Spleen (tissue), 13 donors: ENCODE measurements at places on chromosomes 6 and 20.

DNA sequence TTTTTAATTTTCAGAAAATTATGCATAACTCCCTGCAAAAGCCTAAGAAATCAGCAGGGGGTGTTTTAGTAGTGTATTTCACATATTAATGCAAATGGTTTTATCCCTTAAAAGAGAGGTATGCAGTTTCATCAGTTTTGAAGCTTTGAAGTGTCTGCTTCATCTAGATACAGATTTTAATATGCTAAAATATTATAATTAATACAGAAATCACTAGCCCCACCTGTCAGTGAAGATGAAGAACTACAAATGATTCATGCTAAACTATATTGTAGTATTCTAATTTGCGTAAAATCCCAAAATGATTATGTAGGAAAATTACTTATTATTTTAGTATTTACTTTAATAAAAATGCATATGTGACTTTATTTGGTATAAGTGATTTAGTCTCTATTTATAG lies 2.9 kb upstream of the TFB1M start:
- no peak overlapping the region for H3K27ac ChIP-seq
- H3K4me1 ChIP-seq = peaks cover 43% of the 10 kb centered on the region
- no peak overlapping the region for H3K4me3 ChIP-seq
- no peaks in the 10 kb centered on the region for H3K27me3 ChIP-seq
- DNase-seq = no peak

GRCh38 chr6:148518511-148519156 lies 176.0 kb downstream of the SASH1 start:
- H3K27me3 ChIP-seq = no peaks in the 10 kb centered on the region
- H3K27ac ChIP-seq = no peak overlapping the region
- peaks cover 29% of the 10 kb centered on the region for H3K36me3 ChIP-seq
- H3K4me1 ChIP-seq = peaks cover 4% of the 10 kb centered on the region

DNA sequence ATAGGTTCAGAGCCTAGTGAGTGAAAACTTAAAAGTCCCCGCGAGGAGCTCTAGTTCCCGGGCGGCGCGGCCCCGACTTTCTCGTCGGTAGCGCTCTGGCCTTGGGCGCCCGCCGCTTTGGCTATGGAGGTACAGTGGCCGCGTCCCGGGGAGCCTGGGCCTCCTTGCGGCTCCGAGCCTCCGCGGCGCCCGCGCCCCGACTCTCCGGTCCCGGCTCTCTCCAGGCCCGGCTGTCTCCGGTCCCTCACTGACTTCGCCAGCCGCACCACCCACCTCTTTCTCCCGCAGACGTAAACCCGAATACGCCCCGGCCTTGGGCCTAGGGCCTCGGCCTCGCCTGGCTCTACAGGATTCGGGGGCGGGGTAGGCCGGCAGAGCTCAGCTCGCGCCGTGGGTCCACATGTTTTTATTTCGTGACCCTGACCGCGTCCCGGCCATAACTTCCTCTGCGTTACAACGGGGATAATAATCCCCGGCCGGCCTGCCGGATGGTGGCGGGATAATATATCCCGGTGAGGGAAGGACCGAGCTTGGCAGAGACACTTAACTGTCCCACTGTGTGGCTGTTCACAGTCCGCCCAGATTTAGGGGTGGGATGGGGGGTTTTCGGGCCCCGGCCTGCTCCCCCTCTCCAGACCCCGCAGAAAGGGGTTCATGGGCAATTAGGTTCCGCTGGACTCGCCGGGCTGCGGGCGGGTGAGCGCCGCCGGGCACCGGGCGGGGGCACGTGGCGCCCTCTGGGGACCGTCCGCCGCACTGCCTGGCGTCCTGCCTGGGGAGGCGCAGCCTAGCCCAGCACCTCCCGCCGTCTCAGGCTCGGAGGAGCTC lies 10.0 kb upstream of the TBX18 start:
- peaks cover 23% of the 10 kb centered on the region for H3K4me1 ChIP-seq
- DNase-seq = peak; percentile 70
- peak overlapping the region; percentile 62 for H3K4me3 ChIP-seq

DNA sequence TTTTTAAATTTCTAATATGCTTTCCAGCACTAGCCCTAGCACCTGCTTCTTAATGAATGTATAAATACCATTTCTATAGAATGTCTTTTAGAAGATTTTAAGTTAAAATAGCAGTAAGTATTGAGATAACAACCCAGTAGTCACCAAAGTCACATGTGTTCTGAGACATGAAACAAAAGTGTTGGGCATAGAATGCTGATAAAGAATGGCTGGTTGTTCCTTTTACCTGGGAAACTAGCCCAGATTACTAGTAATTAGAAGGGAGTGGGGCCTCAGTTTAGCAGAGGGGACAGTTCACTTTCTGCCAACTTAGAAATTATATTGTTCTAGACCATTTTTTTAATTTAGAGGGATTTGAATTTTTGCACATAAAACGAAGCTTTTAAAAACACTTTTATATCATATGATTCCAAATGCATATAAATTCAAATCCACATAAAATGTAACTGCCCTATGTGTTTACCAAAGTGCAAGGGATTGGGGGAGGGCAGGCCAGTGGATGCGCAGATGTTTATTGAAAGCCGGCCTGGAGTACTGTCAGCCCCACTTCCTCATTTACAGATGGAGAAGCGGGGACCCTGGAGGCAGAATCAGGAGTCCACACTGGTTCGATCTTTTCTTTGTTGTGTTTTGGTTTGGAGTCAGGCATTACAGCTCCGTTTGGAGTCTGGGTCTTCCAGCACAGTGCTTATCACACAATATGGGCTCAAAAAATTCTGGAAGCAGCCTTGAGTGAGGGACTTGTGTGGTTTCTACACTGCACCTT lies 139.8 kb downstream of the ZDHHC14 start:
- H3K4me1 ChIP-seq = no peaks in the 10 kb centered on the region
- H3K27ac ChIP-seq = no peak overlapping the region
- no peaks in the 10 kb centered on the region for H3K36me3 ChIP-seq
- no peak for DNase-seq
- H3K4me3 ChIP-seq = no peak overlapping the region

- DNase-seq = no peak
- no peaks in the 10 kb centered on the region for H3K36me3 ChIP-seq
- no peak overlapping the region for H3K4me3 ChIP-seq
- H3K27me3 ChIP-seq = no peaks in the 10 kb centered on the region
- H3K27ac ChIP-seq = peak overlapping the region; percentile 94
Observed at GRCh38 chr6:7139835-7140470, 32.2 kb downstream of the RREB1 start.

DNA sequence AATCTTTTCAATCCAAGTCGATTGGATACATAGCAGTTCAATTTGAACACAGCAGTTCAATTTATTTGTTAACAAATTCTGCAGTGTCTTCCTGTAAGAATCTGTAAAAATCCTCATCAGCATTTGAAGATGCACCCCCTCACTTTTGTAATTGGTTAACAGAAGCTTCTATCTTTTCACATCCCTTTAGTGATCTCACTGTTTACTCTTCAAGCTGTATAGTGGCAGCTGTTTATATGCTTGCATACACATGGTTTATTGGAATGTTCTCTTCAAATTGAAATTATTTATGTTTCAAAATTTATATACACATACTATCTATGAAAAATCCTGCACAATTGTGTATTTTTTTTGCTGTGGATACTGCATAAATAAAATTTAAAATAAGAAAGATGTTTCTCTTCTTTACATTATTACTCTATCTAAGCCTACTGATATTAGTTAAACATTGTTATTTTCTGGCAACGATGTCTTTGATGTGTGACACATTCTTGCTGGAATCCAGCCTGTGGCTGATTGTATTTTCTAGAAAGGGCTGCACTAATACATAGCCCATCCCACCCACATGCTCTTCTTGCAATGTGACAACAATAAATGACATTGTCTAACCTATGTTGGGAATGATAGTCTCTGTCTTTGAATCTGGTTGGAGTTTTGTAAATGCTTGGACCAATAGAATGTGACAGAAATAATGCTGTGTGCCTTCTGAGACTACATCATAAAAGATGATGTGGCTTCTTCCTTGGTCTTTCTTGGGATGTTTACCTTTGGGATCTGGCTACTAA lies 573.0 kb downstream of the CD109 start:
- H3K27ac ChIP-seq = no peak overlapping the region
- H3K36me3 ChIP-seq = no peaks in the 10 kb centered on the region
- H3K27me3 ChIP-seq = no peaks in the 10 kb centered on the region

DNA sequence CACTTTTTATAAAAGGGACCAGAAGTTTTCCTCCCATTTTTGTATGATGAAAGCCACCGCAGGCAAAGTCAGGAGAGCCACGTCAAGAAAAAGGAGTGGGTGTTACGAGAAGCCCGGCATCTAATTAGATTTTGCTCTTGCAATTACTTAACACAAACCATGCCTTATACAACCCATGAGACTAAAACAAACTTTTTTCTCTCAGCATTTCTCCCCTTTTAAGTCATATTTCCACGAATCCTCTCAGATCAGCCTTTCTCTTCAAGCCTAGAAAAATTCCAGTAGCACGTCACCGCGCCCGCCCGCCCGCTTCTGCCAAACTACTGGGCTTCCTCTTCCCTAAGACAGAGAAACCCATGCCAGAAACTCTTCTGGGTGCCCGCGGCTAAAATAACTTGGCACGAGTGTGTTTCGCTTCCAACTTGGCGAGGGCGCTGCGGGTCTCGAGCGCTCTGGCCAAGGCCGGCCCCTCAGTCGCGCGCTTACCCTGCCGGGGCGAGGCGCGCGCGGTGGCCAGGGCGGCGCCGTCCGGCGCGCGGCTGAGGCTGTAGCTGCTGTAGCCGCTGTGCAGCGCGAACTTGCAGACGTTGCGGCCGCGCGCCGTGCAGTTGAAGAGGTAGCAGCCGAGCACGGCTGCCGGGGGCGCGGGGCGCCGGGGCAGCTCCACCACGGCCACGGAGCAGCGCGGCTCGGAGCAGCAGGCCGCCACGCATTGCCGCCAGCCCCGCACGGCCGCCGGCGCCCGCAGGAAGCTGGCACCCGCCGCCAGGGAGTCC lies 1.0 kb downstream of the LRP11 start:
- peak; percentile 90 for DNase-seq
- H3K4me1 ChIP-seq = peaks cover 25% of the 10 kb centered on the region
- peak overlapping the region; percentile 68 for H3K4me3 ChIP-seq
- H3K27me3 ChIP-seq = peaks cover 36% of the 10 kb centered on the region
- no peaks in the 10 kb centered on the region for H3K36me3 ChIP-seq

GRCh38 chr6:81561731-81562130 lies 190.8 kb downstream of the TENT5A start:
- no peak overlapping the region for H3K4me3 ChIP-seq
- no peaks in the 10 kb centered on the region for H3K36me3 ChIP-seq
- H3K27me3 ChIP-seq = no peaks in the 10 kb centered on the region
- no peak overlapping the region for H3K27ac ChIP-seq
- no peaks in the 10 kb centered on the region for H3K4me1 ChIP-seq
- no peak for DNase-seq

- H3K4me1 ChIP-seq = no peaks in the 10 kb centered on the region
- no peaks in the 10 kb centered on the region for H3K27me3 ChIP-seq
- no peak overlapping the region for H3K4me3 ChIP-seq
- H3K36me3 ChIP-seq = no peaks in the 10 kb centered on the region
Observed at GRCh38 chr6:169095153-169095552, 158.5 kb downstream of the THBS2 start.
